Stimulated activated CD4-positive, alpha-beta T cell treated with anti-CD3 and anti-CD28 coated beads, Interleukin-1b, Interleukin-23, amount 100 ng/mL, for 1 hour (primary cell): ENCODE measurements at places on chromosomes 7 and 10.

GRCh38 chr10:119159332-119159731, 6.2 kb downstream of the SFXN4 start:
- DNase-seq, result no peak

DNA sequence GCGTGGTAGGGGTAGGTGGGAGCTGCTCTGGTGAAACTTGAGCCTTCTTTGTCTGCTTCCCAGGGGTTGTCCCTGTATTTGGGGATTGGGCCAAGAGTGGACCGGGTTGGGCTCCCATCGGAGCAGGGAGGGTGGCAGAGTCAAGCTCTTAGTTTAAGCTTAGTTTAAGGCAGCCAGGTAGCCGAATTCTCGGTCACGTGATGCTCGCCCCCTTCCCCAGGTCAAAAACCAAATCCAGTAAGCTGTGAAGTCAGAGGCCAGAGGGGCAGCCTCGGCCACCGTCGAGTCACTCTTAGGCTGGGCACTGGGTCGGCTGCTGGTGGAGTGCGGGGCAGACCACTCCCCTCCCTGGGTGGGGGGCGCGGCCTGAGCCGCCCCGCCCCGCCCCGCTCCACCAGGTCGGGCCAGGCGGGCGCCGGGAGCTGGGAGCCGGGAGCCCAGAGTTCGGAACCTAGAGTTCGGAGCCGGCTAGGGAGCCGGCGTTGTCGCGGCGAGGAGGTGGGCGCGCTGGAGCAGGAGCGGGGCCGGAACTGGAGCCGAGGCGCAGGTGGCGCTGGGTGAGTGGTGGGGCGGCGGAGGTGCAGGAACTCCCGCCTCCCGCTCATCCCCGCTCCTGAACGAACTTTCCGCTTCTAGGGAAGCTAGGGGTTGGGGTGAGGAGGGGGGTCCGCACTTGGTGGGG, 2.8 kb upstream of the LZTS2 start:
- no peak for DNase-seq

DNA sequence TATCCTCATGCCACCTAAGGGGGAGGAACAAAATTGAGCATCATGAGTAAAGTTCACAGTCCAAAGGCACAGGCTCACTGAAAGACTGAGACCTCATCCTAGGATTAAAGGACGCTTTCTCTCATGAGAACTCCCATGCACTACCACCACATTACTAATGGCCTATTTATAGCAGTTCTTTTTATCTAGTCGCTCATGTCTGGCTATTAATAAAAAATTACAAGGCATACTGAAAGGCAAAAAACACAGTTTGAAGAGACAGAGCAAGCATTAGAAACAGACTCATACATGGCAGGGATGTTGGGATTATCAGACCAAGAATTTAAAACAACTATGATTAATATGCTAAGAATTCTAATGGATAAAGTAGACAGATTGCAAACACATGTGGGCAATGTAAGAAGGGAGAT, 46.0 kb upstream of the CDK13 start:
- DNase-seq, result no peak

GRCh38 chr7:80934321-80934720, 15.5 kb upstream of the SEMA3C start:
- no peak for DNase-seq

DNA sequence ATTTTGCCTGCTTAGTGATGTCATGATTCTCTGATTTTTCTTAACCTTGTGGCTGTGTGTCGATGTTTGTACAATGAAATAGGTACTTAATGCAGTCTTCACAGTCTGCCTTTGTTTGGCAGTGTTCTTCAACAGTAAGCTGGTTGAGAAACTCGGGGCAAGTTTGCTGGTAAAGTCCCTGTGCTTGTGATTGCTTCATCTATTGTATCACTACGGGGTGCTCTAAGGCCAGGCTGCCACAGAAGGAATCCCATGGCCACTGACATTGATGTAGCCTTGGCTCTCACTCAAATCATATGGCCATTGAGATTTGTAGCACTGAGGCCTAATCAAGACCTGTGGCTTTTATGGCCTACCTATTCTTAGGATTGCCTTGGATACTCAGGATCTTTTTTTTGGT, 33.5 kb upstream of the PRSS37 start:
- no peak for DNase-seq

DNA sequence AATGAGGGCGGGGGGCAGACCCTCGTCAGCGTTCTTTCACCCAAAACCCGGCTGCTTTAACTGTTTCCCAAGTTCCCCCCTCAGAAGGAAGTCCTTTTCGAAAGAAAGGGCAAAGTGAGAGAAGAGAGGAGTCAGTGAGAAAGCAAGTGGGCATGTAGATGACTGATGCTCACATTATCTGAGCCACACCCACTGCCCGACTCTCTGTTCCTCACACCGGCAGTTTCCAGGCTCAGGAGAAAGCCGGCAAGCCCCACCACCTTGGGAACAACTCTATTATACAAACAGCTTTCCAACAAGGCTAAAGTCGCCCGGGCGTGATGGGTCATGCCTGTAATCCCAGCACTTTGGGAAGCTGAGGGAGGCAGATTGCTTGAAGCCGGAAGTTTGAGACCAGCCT, 23.1 kb downstream of the RCC1L start:
- no peak for DNase-seq

DNA sequence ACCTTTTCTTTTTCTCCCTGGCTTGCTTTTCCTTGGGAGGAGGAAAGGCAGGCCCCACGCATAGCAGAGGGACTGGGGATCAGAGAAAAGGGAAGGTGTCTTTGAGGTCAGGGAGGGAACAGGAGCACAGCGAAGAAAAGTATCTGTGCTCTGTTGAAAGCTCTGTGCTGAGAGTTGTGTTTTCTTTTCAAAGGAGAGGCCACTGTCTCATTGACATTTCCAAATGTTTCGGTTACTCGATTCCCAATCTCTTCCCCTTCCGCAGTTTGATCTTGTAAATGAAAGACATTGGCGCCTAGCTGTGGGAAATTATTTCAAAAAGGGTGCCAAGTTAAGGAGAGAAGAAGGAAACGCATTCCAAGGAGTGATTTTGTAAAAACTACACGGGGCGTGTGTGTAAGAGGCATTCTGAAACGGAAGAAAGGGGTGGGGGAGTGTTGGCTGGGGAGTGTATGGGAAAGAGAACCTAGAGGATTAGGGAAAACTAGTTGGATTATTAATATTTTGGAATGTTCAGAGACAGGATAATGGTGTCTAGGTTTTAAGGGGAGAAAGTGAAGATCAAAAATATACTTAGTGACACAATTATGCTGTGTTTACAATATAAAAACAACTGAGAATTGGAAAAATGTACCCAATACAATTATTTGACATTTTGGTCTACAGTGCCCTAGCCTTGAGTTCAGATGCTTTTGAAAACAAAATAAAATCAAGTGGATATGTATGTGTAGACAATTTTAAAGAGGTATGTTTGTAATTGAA, 708 bp downstream of the KLHDC10 start:
- DNase-seq, result no peak

- no peak for DNase-seq
These were observed 14.5 kb downstream of the DNAJB9 start for GRCh38 chr7:108584211-108584610.

- no peak for DNase-seq
These were observed 57.8 kb upstream of the CALCR start for GRCh38 chr7:93632371-93632770.

DNA sequence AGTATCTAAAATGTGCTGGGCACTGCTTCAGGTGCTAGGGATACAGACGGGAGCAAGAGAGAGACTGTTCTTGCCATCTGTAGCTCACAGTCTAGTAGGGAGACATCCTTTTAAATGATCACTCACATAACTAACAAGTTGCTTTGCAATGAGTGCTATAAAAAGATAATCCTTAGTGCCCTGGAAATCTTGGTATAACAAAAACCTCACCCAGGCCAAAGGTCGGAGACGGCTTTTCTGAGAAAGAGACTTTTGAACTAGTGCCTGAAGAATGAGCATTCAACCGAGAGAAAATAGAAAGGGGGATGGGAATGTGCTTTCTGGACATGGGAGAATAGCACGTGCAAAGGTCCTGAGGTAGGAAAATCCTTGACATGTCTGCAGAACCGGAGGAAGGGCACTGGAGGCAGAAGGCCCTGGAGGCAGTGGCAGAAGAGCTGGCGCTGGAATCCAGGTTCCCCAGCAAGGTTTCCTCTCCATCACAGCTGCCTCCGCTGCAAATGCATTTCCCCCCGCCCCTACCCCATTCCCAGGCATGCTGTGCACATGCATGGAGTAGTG, 89.4 kb downstream of the COL13A1 start:
- DNase-seq, result no peak

GRCh38 chr7:21358648-21359047, 69.2 kb upstream of the SP4 start:
- DNase-seq, result no peak

- no peak for DNase-seq
These were observed 233.6 kb upstream of the CCDC6 start for GRCh38 chr10:60139798-60140566.

GRCh38 chr10:125547010-125547650, 135.8 kb downstream of the TEX36 start:
- DNase-seq, result no peak

DNA sequence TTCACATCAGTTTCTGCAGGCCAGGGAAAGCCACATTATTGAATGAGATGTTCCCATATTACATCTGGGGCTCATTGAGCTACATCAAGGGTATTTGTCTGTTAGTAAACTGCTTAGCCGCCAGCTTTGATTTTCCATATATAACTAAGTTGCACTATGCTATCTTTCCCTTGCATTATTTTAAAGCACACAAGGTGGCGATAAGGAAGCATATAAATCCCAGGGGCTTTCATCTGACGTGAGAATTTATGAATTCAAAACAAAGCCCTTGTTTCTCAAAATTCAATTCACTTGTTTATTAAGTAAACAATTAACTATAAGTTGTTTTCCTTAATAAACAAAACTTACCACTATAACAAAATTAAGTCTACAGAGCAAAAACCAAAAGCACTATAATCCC, 334.1 kb upstream of the TPK1 start:
- DNase-seq, result no peak

DNA sequence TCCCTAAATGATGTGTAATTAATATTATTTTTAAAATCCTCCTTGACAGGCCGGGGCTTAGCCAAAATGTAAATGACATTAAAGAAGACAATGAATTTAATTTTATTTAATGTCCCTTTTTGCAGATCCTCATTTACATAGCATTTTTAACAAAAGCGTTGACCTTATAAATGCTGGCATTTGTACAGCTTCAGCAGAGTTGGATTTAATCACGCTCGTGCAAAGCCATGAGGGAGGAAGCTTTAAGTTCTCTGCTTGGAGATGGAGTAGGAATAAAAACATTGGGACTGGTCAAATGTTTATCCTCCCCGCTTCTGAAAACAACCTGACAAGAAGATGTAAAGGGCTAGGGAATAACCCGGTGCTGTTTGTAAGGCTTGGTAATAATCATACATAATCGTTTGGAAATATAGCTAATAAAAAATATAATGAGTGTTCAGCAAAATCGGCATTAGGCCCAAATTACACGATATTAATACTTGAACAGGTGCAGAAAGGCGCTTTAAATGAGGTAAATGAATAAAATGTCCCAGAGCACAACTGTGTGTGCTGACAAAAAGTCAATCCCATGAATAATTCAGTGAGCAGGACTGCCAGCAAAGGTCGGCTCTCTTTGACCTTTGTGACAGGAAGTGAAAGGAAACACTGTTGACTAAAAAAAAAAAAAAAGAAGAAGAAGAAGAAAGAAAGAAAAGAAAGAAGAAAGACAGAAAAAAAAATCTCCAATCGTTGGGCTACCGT, 11.5 kb downstream of the EBF3 start:
- no peak for DNase-seq

DNA sequence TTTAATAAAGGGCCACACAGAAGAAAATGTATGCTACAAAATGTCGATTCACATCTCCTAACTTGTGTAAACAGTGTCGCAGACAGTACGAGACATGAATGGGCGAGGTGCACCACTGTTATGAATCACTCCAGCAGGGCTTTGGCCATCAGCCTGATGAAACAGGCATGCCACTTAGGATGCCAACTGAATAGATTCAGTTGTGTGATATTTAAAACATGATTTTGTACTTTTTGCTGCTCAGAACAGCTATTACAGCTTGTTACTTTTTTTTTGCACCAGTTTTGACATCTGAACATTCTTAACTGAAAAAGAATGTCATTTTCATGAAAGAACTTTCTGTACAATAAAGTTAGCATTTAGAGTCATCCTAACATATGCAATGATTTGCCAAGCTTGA, 138.1 kb downstream of the VTI1A start:
- no peak for DNase-seq

DNA sequence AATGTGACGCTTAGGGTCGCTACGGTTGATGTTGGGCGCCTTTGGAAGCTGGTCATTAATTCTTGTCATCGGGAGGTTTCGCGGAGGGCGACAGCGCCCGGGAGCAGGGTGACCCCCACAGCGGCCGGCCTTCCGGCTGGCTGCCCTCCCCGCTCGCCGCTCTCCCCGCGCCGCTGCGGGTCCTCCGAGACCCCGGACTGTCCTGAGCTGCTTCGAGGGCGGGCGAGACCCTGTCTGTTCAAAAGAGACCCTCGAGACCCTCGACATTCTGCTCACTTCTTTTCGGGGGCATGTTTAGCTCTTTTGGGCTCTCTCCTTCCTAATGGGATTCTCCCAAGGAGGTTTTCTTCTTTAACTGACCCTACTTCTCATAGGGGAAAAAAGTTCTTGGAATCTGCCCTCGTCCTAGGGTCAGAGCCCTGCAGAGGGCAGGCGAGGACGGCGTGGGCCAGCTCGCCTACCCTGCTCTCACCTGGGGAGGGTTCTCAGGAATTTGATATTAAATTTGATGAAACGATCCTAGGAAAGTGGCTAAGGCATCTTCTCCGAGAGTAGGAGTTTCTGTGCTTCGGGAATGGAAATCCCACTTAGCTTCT, 257.0 kb downstream of the OTUD1 start:
- DNase-seq, result no peak

- peak; percentile 45 for DNase-seq
These were observed 553 bp upstream of the ADD3 start for GRCh38 chr10:110007161-110007700.

GRCh38 chr10:68251625-68252495, 19.9 kb upstream of the ATOH7 start:
- DNase-seq, result no peak

DNA sequence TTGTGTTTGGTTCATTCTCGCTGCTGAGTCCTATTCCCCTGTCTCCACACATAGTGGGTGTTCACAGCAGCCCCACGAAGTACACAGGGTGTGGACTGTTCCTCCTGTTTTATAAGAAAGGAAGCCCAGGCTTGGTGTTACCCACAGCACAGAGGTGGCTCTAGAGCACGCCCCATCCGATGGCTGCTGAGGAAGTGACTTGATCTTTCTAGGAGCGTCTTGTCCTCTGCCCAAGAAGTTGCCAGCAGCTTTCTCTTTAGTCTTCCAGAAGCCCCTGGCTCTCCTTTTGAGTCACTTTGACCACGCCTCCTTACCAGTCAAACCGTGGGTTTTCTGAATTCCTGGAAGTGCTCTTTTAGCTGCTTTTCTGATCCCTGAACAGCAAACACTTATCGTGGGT, 94.0 kb downstream of the GRK5 start:
- peak; percentile 21 for DNase-seq

- DNase-seq, result no peak
These were observed 210.0 kb upstream of the KLF14 start for GRCh38 chr7:130943981-130944380.

GRCh38 chr7:32881074-32881982, 10.2 kb downstream of the KBTBD2 start:
- DNase-seq, result no peak

GRCh38 chr7:121069346-121070100, 81.0 kb downstream of the CPED1 start:
- no peak for DNase-seq
